ENCODE measurements at places on chromosomes 3 and 15.

GRCh38 chr3:168531116-168531515, 435.4 kb upstream of the GOLIM4 start:
- DNase-seq, result no peak

GRCh38 chr3:88235102-88235501, 85.3 kb downstream of the C3orf38 start:
- no peak for DNase-seq

DNA sequence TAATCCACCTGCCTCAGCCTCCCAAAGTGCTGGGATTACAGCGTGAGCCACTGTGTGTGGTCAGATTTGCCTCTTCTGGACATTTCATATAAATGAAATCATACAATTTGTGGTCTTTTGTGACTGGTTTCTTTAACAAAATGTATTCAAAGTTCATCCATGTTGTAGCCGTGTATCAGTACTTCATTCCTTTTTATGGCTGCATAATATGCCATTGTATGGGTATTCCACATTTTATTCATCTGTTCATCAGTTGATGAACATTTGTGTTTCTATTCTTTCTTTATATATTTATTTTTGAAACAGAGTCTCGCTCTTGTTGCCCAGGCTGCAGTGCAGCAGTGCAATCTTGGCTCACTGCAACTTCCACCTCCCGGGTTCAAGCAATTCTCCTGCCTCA, 25.8 kb downstream of the WDR76 start:
- no peak for DNase-seq

GRCh38 chr15:69272891-69273290, 25.8 kb upstream of the PAQR5 start:
- DNase-seq, result no peak

DNA sequence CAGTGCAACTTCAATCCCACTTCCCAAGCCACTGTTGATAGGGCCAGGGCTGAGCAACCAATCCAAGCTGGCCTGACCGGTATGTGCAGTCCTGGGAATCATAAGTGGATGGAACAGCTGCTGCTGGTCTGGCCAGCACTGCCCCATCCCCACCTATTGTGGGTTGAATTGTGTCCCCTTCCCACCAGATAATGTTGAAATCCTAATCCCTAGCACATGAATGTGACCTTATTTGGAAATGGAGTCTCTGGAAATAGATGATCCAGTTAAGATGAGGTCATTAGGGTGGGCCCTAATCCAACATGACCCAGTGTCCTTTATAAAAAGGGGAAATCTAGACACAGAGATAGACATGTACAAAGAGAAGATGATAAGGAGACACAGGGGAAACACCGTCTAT, 13.7 kb upstream of the PDIA5 start:
- no peak for DNase-seq

DNA sequence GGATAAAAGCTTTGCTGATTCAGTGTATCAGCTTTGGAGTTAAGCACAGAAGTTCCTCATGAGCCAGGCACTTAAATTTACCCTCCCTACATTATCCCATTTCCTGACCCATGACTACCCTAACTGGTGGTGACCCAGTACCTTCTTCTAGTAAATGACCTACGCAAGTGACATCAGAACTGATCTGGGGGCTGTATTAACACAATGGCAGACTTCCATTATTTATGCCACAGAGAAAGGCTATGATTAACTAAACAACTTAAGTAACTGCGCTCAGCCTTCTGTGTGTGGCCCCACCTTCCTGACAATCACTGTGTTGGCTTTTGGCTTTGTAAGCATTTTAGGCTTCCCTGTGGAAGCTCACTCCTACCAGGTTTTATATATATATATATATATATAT, 1.9 kb downstream of the MB21D2 start:
- DNase-seq, result peak; percentile 70

- no peak for DNase-seq
Observed at GRCh38 chr3:68163062-68163461, 508.6 kb upstream of the SUCLG2 start.

DNA sequence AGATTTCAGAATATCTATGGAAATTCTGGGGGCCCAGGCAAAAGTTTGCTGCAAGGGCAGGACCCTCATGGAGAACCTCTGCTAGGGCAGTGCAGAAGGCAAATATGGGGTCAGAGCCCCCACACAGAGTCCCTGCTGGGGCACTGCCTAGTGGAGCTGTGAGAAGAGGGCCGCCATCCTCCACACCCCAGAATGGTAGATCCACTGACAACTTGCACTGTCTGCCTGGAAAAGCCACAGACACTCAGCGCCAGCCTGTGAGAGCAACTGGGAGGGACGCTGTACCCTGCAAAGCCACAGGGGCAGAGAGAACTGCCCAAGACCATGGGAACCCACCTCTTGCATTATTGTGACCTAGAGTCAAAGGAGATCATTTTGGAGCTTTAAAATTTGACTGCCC, 13.8 kb downstream of the CCNDBP1 start:
- DNase-seq, result no peak

DNA sequence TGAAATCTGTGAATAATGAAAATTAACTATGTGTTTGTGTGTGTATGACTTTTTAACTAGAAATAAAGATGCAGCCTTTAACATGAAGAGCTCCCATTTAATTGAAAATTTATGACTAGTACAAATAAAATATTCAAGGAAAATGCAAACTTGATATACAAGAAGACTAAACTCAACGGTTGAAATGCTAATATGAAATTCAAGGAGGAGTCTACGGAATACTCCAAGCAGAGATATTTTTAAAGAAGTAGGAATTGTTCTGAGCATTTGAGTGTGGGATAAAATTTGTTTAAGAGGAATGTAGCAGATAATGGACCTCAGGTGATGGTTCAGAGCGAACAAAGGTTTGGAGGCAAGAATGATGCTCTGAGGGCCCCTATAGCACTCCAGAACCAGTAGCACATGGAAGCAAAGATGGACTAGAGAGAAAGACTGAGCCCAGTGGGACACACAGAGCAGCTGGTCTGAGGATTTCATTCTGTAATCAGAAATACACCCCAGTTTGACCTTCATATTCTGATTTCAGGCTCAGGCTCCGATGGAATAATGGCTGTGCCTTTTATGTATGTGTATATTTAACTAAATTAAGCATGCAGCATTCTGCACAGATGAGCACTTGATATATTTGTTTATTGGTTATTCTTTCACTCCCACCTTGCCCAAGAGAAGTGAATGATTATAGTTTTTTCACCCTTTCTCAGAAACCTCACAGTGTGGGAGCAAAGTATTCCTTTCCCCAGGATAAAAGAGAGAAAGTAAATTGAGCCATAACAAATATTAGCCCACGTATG, 227.1 kb downstream of the ZPLD1 start:
- DNase-seq, result no peak

GRCh38 chr15:92071045-92071634, 217.6 kb downstream of the SLCO3A1 start:
- DNase-seq, result peak; percentile 77

DNA sequence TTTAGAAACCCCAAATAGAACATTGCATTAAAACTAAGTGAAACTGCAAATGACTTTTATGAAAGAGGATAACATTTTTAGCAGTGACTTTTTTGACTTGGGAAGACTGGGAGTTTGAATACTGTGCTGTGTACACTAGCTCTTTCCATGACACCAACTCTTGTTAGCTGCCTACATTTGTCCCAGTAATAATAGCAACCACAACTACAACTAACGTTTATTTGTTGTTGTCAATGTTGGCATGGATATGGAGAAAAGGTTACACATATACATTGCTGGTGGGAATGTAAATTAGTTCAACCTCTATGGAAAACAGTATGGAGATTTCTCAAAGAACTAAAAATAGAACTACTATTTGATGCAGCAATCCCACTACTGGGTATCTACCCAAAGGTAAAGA, 329.6 kb upstream of the ADAMTS9 start:
- DNase-seq, result no peak

GRCh38 chr15:50973605-50974004, 65.1 kb downstream of the AP4E1 start:
- no peak for DNase-seq

DNA sequence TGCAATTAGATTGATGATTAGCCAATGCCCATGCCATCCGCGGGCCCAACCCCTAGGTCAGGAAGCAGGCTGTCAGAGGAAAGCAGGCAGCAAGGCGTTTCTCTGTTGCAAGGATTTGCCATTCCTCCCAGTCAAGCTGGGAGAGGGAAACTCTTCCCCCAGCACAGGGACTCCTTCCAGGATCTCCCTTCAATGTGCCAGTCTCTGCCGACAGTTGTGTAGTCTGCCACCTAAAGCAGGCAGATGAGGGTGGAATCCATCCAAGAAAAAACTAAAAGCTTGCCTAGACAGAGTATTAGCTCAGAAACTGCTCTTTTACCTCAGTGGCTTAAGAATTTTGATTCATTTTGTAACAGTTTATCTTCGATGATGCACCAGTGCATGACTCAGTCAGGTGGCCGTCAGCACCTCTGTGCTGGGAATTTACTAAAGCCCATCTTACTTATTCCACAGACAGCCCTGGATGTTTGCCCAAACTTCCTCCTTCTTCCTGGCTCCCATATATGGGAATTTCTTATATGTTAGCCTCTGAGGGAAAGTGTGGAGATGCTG, 501.5 kb upstream of the THBS1 start:
- DNase-seq, result no peak

DNA sequence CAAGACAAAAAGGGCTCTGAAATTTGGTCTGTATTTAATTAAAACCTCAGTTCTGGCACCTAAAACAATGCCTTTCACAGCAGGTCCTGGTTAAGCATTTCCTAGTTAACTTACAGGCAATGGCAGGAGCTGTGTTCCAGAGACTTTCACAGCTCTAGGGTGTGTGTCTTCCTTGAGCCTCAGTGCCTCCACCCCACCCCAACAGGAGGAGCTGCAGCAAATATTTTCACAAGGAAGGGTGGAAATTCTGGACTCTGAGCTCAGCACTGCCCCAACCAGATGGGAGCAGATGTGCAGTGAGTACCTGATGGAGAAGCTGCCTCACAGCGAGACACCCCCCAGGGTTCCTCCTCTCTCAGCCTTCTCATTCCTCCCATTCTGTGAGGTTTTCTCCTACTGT, 106.3 kb upstream of the SPATA12 start:
- DNase-seq, result no peak

DNA sequence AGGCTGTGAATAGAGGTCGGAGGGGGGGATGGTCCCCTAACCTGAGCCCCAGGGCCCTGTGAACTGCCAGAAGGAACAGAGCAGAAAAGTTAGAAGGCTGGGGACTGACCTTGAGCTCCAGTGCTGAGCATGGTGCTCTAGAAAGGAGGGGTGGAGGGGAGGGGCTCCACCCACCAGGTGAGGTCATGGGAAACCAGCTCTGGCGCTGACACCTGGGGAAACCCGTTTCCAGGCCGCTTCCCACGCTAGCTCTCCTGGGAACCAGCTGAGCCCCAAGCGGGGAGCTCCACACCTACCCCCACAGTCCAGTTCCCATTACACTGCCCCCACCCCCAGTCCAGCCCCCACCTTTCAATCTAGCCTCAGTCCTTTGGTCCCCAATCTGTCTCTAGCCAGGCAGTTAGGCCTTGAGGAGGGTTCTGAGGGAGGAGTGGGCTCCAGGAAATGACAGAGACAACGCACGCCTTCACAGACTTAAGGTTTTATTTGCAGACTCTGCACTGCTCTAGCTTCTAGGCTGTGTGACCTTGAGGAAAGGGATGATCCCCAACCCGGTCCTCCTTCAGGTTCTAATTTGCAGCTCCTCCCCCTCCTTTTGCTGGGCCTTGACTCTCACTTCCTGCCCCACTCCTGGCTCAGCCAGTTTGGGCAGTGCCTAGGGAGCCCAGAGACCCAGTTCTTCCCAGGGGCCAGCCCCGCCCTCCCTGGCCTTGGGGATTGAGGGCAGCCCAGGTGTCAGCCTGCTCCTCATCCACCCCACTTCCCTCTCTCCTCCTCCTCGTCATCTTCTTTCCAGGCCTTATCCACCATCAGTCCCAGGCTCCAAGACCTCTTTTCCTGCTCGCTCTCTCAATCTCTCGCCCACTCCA, 2.1 kb downstream of the RHOV start:
- peak; percentile 6 for DNase-seq

GRCh38 chr3:172461530-172462138, 13.4 kb upstream of the GHSR start:
- DNase-seq, result peak; percentile 8

GRCh38 chr3:87332789-87333188, 56.4 kb upstream of the POU1F1 start:
- DNase-seq, result no peak

GRCh38 chr15:81962482-81962881, 83.3 kb downstream of the MEX3B start:
- DNase-seq, result no peak

DNA sequence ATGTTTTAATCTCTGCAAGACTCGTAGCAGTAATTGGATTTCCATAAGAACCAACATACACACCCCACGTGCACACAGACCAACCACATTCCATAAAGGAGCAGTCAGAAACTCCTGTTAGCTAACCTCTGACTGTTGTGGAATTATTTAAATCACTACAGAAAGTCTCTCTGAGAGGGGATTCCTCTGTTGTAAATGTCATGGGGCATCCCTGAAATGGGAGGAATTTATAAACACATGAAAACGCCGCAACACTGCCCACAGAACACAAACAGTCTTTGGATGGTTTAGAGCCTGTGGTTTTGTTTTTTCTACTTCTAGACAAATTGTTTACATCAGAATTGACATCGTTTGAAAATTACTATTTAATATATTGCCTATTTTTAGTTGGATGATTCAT, 740.1 kb upstream of the GRM7 start:
- DNase-seq, result no peak

- peak; percentile 52 for DNase-seq
Observed at GRCh38 chr3:37779289-37780152, 82.2 kb upstream of the CTDSPL start.

DNA sequence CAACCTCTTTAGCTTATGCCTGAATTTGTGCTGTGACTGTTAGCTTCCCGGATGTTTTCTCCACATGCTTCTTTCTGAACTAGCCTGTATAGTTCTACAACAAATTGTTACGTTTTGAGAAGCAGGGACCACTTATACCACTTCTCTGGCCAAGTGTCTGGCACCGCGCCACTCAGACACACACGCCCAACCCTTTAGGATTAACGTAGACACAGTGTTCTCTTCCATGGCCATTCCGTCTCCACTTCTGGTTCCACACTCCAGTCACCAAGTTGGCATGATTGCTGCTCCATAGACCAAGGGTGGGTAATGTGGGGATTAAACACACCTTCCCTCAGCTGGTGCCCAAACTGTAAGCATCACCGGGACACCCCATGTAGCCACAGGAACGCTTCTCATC, 755 bp upstream of the TMEM108 start:
- no peak for DNase-seq

- no peak for DNase-seq
Observed at GRCh38 chr3:187522293-187522692, 147.9 kb downstream of the SST start.

DNA sequence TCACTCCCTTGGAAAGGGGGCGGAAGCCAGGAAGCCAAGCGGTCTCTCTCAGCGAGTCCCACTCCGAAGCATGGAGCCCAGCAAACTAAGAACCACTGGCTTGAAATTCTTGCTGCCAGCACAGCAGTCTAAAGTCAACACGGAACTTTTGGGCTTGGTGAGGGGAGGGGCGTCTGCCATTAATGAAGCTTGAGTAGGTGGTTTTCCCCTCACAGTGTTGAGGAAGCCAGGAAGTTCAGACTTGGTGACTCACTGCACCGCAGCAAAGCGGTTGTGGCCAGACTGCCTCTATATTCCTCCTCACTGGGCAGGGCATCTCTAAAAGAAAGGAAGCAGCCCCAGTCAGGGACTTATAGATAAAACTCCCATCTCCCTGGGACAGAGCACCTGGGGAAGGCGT, 665.4 kb upstream of the CBLB start:
- DNase-seq, result peak; percentile 59
